ENCODE measurements at places on chromosomes 1 and 21.
A peak's percentile ranks its signal among the peaks of the same experiment; 100 is the strongest.

- DNase-seq = no peak
Measured at GRCh38 chr1:180167721-180168467, 13.2 kb downstream of the QSOX1 start.

- no peak for DNase-seq
Measured at GRCh38 chr1:30745834-30746208, 11.8 kb downstream of the LAPTM5 start.

- DNase-seq = no peak
Measured at GRCh38 chr1:205595435-205595834, 36.4 kb downstream of the ELK4 start.

GRCh38 chr1:245213066-245213831 lies 58.5 kb downstream of the KIF26B start:
- DNase-seq = no peak

GRCh38 chr1:229758101-229759036 lies 132.3 kb downstream of the URB2 start:
- DNase-seq = no peak

DNA sequence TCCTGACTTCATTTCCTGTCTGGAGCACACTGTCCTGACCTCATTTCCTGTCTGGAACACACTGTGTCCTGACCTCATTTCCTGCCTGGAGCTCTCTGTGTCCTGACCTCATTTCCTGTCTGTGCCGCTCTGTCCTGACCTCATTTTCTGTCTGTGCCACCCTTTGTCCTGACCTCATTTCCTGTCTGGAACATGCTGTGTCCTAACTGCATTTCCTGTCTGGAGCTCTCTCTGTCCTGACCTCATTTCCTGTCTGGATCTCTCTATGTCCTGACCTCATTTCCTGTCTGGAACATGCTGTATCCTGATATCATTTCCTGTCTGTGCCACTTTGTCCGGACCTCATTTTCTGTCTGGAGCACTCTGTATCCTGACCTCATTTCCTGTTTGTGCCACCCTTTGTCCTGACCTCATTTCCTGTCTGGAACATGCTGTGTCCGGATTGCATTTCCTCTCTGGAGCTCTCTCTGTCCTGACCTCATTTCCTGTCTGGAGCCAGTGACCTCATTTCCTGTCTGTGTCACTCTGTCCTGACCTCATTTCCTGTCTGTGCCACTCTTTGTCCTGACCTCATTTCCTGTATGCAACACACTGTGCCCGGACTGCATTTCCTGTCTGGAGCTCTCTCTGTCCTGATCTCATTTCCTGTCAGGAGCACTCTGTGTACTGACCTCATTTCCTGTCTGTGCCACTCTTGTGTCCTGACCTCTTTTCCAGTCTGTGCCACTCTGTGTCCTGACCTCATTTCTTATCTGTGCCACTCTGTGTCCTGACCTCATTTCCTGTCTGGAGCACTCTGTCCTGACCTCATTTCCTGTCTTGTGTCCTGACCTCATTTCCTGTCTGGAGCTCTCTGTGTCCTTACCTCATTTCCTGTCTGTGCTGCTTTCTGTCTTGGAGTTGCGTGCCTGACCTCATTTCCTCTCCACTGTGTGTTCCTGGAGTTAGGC lies 27.6 kb downstream of the SKI start:
- peak; percentile 48 for DNase-seq

DNA sequence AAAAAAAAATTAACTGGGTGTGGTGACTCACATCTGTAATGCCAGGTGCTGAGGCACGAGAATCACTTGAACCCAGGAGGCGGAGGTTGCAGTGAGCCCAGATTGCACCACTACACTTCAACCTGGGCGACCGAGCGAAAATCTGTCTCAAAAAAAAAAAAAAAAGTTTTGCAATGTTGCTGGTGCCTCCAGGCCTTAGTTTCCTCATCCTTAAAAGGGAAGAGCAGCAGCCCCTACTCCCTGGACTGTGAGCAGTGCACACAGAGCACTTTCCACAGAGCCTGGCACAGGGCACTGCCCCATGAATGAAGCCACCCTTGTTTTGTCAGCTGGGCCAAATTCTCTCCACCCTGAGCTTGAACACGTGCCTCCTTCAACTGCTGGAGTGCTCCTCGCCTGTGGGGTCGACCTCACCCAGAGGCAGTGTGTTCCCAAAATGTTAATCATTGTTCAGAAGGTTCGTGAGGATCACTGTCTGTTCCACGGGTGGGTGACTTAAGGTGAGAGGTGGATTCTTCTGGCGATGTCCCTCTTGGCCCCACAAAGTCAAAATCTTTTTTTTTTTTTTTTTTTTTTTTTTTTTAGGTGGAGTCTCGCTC lies 152.1 kb upstream of the TMEM51 start:
- DNase-seq = no peak

- DNase-seq = no peak
Measured at GRCh38 chr1:226995365-226996332, 55.6 kb downstream of the COQ8A start.

DNA sequence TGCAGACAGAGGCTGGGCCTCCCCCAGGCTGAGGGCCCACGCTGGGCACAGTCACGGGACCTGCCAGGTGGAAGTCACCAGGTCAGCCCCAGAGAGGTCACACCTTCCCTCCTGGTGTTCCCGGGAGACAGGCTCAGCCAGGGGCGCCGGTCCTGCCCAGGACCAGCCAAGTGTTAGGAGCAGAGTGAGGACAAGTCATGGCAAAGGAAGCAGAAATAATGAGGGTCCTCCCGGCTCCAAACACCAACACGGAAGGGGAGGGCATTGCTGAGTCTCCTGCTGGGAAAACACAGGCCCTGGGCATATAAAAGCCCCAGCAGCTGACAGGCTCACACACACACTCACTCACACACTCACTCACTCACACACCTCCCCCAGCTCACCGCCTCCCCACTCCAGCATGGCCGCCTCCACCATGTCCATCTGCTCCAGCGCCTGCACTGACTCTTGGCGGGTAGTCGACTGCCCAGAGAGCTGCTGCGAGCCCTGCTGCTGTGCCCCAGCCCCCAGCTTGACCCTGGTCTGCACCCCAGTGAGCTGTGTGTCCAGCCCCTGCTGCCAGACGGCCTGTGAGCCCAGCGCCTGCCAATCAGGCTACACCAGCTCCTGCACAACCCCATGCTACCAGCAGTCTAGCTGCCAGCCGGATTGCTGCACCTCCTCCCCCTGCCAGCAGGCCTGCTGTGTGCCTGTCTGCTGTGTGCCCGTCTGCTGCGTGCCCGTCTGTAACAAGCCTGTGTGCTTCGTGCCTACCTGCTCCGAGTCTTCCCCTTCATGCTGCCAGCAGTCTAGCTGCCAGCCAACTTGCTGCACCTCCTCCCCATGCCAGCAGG lies at the start of gene KRTAP10-10:
TSS of gene KRTAP10-10 (plus strand) at position 339 of the 833 bp plus-strand sequence. CDS start at position 401, 62 bp downstream.
- DNase-seq = no peak

DNA sequence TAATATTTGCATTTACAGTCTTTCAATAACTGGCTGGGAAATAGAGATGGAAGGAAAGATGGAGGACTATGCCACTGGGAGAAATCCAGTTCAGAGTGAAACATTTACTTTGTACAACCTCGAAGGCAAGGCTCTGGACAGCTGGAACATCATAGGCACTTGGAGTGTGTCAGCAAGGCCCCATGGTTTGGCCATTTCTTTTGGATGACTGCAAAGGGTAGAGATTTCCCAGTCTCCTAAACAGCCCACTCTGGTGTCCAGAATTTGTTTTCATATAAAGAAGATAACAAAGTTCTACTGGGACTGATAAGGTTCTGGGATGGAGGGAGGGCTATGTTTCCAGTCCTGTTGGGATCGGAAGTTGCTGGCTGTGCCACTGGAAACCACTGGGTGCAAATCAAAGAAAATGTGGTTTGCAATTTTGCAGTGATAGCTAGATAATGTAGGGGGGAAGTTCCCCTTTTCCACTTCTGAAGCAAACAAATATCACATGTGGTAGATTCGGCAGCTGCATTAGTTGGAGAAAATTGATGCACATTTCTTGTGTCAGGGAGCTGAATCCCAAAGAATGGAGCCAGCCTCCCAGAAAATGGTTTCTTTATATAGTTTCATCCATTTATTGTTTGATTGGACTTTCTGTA lies 16.2 kb downstream of the KCND3 start:
- DNase-seq = no peak

All from stimulated activated CD8-positive, alpha-beta memory T cell treated with anti-CD3 and anti-CD28 coated beads, Interleukin-7, amount 100 ng/mL, for 1 hour (primary cell).